ENCODE measurements at places on chromosomes 16 and 17.

GRCh38 chr17:82065638-82066303, at the start of gene DUS1L:
Gene DUS1L, minus strand, starts transcription at chr17:82065804. Its CDS starts 745 bp downstream, at chr17:82065059.
- peak; percentile 41 for DNase-seq

DNA sequence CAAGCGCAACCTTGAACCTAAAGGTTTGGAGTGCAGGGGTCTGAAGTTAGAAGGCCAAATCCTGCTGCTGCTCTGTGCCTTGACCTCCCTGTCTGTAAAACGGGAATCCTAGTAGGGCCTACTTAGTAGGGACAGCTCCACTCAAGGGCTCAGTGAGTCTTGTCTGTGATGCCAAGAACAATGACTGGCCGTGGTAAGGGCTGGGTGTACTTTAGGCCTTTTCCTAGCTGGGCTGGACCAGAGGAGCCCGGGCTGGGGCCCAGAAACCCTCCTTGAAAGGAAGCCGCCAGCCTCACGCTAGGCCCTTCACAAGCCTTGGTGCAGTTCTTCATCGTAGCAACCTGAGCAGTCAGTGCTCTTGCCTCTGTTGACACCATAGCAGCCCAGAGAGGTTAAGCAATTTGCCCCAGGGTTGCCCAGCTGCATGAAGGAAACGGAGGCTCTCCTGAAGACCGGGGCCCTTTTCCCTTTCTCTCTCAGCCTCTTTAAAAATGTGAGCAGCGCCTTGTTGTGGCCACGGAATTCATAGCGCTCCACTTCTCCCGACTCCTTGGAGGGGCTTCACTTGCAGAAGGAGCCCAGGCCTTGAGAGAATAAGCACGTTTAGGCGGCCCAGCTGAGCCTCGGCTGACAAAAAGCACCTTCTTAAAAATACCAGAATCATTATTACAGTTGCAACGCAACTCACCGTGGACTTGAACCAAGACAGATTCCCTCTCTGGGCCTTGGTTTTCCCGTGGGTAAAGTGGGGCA, 4.4 kb downstream of the NECAB2 start:
- DNase-seq = no peak

- no peak for DNase-seq
Observed at GRCh38 chr16:85227946-85228862, 115.9 kb upstream of the CIBAR2 start.

- no peak for DNase-seq
Observed at GRCh38 chr17:55870044-55870443, 119.2 kb downstream of the PCTP start.

- no peak for DNase-seq
Observed at GRCh38 chr17:48672340-48672739, 46.2 kb upstream of the HOXB9 start.
